ENCODE measurements at places on chromosomes 16 and 17.
A peak's percentile ranks its signal among the peaks of the same experiment; 100 is the strongest.

- peak; percentile 53 for DNase-seq
These were observed 92.3 kb downstream of the PITPNC1 start for GRCh38 chr17:67469208-67469980.

GRCh38 chr17:75844530-75845057 is 390 bp upstream of the UNC13D start:
- DNase-seq: no peak

DNA sequence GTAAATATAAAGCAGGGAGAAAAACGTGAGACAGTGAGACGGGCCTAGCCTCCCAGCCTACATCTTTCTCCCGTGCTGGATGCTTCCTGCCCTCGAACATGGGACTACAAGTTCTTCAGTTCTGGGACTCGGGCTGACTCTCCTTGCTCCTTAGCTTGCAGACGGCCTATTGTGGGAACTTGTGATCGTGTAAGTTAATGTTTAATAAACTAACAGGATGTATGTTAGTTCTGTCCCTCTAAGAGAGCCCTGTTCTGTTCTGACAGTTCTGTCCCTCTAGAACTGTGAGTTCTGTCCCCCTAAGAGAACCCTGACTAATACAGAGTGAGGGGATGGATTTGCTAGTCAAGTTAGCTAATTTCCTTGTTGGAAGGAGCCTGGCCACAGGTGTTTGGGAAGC is 16.7 kb upstream of the MYH10 start:
- DNase-seq: no peak

DNA sequence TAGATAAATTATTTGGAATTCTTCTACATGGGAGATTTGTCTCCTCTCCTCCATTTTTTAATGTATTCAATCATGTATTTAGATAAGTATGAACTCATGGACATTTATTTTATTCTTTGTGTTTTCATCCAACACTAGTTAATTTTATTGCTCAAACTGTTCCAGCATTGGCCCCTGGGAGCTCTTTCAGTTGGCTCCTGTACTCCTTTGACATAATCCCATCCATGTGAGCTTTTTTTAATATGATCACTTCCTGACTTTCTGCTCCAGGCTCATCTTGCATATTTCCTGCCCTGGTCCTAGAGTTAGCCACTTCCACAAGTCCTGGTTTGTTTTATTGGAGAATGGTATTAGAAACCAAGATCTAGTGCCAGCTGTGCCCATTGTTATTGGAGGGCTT is 419.0 kb upstream of the CDH11 start:
- DNase-seq: no peak

- no peak for DNase-seq
These were observed 32.2 kb downstream of the RNF157 start for GRCh38 chr17:76208120-76208519.

GRCh38 chr17:30376621-30377452 is 1.9 kb upstream of the CPD start:
- peak; percentile 55 for DNase-seq

- no peak for DNase-seq
These were observed 51.3 kb upstream of the FBXO47 start for GRCh38 chr17:39018267-39019134.

- peak; percentile 24 for DNase-seq
These were observed 601 bp downstream of the PHKB start for GRCh38 chr16:47461598-47462266.

DNA sequence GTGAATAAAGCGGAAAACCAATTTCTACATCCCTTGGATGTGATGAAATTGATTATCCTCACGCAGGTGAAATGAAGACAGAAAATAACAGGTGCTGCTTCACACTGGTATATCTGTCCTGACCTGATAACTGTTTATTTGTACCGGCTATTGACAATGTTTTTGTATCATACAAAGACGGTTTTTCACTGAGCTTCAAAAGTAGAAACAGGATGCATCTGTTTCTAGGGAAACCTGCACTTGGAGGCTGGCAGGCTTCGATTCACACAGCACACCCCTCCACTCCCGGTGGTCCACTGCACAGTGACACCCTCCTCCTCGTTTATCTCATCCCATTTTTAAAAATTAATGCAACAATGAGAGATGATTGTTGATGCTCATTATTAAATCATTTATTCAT is 104.5 kb downstream of the CPPED1 start:
- DNase-seq: no peak

DNA sequence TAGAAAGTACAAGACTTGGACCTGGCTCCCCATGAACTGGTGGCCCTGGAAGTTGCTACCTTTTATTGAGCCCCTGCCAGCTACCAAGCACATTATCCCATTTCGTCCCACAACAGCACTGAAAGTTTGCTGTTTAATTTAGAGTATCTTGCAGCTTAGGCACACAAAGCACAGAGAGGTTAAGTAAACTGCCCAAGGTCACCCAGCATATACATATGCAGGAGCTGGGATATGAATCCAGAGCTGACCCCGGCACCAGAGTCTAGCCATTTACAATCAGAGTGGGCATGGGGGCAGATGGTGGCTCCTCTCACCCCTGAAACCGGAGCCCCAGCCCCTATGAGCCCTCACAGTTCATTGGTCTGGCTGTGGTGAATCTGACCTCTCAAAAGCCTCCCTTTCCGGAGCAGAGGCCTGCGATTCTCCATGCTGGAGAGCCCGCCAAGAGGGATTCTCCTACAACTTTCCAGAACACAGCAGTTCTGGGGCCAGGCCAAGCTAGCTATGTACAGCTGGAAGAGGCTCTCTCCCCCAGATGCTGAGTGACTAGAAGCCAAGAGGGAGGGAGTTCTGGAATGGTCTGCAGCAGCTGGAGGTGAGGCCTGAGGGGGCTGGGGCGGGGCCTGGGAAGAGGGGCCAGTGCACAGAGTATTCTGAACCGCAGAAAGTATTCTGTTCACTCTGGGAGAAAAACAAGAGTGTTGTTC is 58.3 kb downstream of the SREBF1 start:
- no peak for DNase-seq

- no peak for DNase-seq
These were observed at the start of gene DPEP1 for GRCh38 chr16:89613231-89613953. TSS of gene DPEP1 (plus strand) at chr16:89613642. CDS start at chr16:89630411, 16,769 bp downstream.

GRCh38 chr17:62653826-62654761 is 26.6 kb downstream of the MRC2 start:
- no peak for DNase-seq

DNA sequence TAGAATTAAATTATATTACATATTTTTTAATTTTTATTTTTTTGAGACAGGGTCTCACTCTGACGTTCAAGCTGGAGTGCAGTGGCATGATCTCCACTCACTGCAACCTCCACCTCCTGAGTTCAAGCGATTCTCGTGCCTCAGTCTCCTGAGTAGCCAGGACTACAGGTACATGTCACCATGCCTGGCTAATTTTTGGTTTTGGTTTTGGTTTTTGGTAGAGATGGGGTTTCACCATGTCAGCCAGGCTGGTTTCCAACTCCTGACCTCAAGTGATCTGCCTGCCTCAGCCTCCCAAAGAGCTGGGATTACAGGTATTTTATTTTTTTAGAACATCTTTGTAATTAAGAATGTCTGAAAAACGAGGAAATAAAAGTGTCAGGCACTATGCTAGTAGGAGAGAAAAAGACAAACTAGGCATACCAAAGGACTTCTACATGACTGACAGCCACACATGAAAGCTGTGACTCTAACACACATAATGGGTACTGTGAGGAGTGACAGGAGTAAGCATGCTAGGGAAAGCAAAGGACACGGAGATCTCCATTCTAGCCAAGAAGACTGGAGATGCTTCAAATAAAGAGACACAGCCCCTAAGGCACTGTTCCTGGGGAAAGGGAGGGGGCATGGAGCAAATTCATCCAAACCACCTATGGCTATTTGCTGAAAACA is 7.3 kb downstream of the GNA13 start:
- DNase-seq: peak; percentile 23

GRCh38 chr16:73949574-73950320 is 346.9 kb upstream of the PSMD7 start:
- DNase-seq: no peak

- no peak for DNase-seq
These were observed 1.0 kb upstream of the FBRS start for GRCh38 chr16:30656974-30657865.

- no peak for DNase-seq
These were observed 22.0 kb downstream of the KPNA2 start for GRCh38 chr17:68057531-68057952.

DNA sequence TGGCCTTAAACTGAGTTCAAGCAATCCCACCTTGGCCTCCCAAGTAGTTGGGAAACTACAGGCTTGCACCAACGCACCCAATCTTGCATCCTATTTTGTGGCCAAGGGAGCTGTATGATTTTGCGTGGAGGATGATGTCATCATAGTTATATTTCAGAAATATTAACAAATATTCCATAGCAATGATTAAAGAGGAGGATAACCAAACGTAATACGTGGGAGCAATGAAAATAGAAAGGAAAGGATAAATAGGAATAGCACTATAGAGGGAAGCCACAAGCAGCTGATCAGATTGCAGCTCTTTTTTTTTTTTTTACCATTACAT is 2.2 kb upstream of the YWHAE start:
- no peak for DNase-seq

GRCh38 chr17:59416184-59416583 is 84.7 kb downstream of the YPEL2 start:
- no peak for DNase-seq

- no peak for DNase-seq
These were observed 29.7 kb upstream of the TENT4B start for GRCh38 chr16:50123417-50123816.

- no peak for DNase-seq
These were observed 45.3 kb upstream of the MSI2 start for GRCh38 chr17:57210972-57211411.

DNA sequence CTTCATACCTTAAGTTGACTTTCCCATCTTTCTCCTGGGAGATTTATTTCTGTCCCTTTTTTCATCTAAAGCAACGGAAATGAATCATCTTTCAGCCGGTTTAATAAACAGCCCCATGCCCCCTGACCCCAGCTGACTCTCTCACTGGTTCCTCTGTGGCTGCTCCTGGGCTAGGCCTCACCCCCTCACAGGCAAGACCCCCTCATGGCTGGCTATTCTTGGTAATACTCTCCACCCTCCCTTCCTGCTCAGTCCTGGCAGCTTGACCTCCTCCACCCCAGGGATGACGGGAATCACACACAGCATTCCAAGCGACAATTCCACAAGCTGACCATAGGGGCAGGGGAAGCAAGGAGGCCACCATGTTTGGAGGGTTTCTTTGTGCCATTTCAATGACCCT is 1.5 kb upstream of the ADAP2 start:
- DNase-seq: no peak

DNA sequence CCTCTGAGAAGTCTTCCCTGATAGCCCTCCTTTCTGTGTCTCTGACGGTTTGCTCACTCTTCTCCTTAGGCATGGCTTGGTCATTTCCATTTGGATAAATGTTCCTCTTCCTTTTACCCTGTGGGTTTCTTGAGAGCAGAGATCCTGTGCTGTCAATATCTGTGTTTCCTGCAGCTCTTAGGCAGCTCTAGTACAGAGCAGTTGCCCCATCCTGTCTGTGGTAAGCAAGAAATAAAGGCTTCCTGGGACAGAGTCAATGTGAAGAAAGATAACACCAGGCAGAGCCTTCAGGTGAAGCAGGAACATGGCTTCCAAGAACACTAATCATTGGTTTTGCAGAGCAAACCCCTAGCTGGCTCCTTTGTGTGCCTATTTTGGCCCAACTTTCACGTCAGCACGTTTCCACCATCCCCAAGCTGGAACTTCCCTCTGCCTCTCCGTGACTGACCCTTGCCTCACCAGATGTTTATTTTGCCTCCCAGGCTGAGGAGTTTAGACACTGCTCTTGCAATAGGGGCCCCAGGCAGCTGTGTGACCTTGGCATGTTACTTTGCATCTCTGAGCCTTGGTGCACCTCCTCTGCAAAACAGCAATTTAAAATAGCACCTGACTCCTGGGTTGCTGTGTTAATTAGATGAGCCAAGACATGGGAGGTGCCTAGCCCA is 49.6 kb upstream of the SIAH1 start:
- DNase-seq: no peak

DNA sequence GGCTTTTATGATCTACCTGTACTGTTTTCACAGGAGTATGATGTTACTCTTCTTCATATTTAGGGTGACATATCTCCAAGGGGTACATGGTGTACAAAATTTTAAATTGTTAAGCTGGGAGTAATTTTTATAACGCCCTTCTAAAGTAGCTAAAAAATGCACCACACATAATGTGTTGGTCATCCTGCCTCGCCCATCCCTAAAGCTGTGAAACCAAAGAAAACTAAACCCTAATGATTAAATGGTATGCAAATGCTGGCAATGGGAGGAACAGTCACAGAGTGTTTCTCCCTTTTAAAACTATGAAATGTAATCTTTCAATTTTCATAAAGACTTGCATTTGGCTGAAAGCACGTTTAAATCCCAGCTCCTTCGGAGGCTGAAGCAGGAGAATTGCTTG is 2.0 kb upstream of the KRT24 start:
- no peak for DNase-seq

- no peak for DNase-seq
These were observed 2.8 kb upstream of the SHISA9 start for GRCh38 chr16:12898551-12898950.

DNA sequence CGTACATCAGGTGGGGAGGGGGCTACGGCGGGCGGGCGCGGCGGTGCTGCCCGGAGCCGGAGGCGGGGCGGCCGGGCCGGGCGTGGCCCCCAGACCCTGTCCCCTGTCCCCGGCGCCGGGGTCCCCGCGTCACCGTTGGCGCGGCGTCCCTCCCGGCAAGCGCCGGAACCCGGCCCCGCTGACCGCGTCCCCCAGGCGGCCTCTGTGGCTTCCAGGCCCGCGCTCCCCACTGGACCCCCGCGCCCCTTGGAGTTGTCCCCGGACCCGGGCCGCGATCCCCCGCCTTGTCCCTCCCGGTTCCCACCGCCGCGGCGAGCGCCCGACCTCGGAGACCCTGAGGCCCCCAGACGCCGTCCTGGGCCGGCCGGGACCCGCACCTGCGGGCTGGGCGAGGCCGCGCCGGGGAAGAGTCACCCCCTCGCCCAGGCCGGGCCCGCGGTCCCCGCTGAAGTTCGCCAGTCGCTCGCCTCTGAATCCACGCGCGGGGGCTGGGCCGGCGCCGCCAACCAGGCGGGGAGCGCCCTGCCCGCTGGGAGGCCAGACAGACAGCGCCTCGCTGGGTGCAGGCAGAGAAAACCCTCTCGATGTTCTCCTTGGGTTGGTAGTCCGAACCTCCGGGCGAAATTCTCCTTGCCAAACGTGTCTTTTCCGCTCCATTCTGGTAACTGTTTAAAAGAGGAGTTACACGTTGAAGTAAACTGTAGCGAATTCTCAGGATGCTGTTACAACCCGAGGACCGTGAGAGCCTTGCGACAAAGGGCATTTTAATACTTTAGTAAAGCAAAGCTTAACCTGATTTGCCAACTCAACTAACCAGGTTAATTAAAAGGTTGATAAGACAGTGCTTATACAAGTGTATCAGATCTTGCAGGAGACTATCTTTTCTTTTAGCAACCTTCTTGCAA is 761 bp downstream of the GAN start:
- peak; percentile 51 for DNase-seq

- DNase-seq: no peak
These were observed 6.0 kb downstream of the NDUFAF8 start for GRCh38 chr17:81245024-81245664.

GRCh38 chr17:64460955-64461354 is 12.0 kb downstream of the MILR1 start:
- DNase-seq: no peak

- no peak for DNase-seq
These were observed 23.8 kb upstream of the ARHGAP44 start for GRCh38 chr17:12765548-12765947.
